NCI-H1417 treated with DMSO at 0.1 percent for 48 hours (cell line): ENCODE measurements at places on chromosomes 12 and 14.

DNA sequence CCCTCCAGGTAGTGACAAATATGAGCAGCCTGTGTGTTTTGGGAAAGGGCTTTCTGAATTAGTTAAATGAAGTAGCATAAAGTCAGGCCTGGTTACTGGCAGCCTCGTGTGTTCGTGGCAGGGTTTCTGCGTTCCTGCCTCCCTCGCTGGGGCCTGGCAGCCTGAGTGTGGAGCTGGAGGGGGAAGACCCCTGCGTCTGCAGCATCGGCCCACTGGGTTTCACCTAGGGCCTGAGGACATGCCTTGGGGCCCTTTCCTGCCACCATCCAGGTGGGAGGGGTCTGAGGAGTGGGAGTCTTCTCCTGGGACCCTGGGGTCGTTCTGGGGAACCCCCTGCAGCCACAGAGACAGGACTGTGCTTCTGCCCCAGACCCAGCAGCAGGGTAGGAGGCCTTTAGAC, 20.4 kb upstream of the AMN start:
- no peak for DNase-seq

DNA sequence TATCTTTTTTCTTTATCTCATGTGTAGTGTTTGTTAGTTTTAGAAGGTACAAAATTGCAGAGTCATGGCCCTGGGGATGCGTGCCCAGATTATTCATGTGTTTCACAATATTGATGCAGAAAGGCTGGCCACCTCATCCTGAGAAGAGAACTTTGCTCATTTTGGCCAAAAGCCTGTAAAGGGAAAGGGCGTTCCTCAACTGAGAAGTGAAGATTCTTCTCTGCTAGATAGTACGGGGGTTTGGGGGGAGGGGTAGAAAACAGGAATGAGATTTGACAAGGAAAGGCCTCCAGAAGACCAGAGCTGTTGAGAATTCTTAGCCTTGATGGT, 1.7 kb downstream of the MGST1 start:
- DNase-seq, result no peak

GRCh38 chr14:72120315-72120714, 188.1 kb downstream of the RGS6 start:
- DNase-seq, result no peak

DNA sequence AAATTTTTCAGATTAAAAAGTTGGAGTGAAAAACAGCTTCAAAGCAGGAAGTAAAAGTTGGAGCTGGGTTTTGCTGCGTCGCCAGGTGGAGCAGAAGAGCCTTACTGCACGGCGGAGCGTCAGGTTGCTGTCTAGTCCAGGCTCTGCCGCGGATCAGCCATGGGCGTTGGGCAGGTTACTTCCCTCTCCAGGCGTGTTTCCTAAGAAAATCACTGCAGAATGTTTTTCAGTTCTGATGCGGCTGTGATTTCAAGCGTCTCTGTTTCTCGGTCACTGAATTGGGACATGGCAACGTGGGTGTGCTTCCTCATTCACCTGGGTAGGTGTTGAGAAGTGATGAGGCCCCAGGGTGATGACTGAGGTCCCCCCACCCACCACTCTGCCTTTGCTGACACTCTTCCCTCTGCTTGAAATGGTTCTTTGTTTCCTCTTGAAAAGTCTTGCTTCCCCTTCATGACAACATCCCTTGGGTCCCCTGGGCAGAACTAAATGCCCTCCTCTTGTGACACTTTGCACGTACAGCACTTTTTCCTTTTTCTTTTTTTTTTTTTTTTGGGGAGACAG, 7.6 kb downstream of the EVL start:
- no peak for DNase-seq

- no peak for DNase-seq
These were observed 65.9 kb upstream of the NUDT4 start for GRCh38 chr12:93311827-93312226.

DNA sequence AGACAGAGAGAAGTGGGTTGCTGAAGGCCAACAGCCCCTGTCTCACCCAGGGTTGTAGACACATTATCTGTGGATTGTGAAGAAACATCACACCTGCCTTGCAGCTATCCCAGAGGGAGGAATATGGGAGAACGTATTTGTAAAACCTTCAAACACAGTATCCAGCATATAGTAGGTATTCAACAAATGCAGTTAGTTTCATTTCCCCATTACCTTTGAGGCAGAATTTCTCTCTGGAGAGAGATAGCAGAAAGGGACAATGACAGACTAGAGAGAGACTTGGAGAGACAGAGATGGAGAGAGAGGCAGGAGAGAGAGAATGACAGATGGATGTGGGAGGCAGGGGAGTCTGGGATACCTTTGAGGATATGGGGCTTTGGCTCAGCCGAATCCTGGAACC, 62.0 kb downstream of the WSCD2 start:
- DNase-seq, result no peak

DNA sequence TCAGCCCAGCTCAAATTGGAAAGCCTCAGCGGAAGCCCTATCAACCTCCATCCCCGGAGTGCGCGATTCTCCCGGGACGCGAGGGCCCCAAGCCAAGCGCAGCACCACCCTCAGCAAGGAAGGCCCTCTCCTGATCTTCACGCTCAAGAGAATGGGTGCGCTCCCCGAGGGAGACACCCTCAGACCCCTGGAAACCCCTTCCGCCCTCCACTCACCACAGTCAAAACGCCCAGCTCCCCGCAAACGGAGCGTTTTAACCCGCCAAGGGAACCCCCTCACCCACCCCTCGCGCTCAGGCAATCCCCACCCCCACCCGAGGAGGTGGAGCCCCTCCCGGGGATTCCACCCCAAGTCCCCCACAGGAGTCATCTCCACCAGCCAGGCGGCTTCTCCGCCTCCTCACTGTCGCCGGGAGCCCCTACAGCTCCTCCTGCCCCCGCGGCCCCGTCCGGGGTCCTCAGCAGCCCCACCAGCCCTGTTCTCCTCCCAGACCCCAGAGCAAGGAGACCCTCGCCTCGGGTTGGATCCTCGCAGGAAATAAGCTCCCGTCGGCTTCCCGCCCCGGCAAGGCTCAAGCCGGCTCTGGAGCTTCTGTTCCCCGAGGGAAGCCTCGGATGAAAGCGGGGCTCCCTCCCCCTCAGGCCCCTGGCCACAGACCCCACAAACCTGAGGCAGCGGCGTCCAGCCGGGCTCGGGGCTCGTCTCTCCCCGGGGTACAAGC, 507 bp downstream of the BAZ2A start:
- no peak for DNase-seq

- DNase-seq, result no peak
These were observed 80.0 kb downstream of the METTL25 start for GRCh38 chr12:82438356-82438755.

GRCh38 chr12:129162805-129163204, 309.5 kb downstream of the GLT1D1 start:
- DNase-seq, result no peak

DNA sequence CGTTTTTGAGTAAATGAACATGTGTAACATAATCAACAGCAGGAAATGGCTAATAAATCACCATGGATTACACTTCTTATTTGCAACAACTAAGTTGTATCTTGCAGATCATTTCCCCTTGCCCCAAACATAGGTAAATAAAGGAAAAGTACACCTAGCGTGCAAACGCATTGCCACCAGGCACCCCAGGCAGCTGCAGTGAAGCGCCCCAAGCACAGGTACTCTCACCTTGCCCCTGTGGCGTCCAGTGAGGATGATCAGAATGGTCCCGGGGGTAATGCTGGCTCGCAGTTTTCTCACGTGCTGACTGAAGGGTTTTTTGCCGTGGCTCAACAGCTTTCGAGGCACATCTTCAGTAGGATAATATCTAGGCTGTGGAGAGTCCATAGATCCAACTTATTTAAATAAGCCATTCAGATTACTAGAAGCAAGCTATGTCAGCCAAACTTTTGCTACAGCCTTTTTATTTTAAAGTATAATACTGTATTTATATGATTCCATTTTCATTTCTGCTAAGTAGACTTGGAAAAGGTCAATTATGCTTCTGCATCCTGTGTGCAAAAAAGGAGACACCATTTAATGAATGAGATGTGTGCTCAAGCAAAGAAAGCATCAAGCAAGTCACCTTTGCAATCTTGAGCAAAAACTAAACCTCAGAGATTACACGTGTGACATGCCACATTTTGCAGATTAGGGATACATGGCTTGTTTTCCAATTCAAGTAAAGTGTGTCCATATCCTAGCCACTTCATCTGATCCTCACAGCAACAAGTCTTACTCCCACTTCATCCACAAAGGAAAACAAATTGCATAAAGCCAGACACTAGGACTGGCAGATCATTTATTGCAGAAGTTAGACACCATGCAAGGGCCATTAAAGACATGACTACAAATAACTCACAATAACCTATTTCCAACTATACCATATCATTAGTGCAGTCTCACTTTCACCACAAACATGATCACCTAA, 2.6 kb downstream of the RPL6 start:
- DNase-seq, result no peak

GRCh38 chr12:109670731-109671130, 42.9 kb upstream of the FAM222A start:
- no peak for DNase-seq

DNA sequence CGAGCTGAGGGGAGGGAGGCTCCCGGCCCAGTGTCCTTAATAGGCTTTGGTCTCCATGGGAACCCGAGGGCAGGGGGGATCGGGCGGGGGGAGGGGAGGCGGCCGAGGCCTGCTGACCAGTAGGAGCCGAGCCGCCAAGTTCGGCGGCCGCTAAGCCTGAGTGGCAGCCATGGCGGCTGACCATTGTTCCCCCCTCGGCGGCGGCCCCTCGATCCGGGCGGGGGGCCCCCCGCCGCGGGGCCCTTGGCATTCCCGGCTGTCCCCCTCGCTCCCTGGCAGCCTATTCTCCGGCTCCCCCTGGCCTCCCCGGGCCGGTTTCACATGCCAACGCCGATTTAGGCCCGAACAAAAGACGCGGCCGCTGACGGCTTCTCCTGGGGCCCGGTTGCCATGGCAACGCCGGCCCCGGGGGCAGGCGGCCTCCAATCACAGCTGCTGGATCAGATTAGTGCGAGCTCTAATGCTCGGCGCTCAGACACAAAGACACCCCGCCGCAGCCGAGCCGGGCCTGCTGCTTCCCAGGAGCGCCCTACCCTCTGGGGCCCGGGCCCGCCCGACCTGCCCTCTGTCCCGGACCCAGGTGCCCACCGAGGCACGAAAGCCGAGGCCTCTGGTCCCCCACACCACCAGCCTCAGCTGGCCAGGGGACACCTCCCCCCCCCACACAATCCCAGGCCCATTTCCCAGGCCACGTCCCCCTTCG, 7.3 kb downstream of the MSI1 start:
- peak; percentile 79 for DNase-seq

- no peak for DNase-seq
These were observed 11.9 kb upstream of the CIPC start for GRCh38 chr14:77086017-77086727.

DNA sequence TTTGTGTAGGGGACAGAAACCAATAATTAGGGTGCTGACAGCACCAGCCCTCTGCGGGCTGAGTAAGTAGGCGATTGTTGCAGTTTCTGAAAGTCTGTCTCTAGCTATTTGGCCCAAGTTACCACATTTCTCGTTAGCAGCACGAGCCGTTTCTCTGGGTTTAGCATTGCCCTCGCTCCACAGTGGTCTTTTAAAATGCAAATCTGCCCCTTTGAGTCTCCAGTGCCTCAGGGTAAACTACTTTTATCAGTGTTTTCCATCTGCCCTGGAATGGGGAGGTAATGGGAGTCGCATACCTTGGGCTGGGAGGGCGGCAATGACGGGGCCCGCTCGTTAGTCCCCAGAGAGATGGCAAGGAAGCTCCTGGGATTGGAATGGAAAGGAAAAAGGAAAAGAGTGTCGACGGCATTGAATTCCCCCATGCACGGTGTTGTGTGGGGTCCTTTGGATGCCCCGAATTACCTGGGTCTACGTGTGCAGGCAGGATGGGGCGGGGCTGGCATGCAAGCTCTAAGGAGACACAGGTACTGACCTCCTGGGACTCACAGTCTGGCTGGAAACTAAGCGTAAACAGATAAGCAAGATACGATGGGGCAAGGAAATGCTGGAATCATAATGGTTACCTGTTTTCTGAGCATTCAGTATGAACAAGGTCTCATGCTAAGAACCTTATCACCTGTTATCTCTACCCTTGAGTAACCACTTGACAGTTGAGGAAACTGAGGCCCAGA, 131.8 kb upstream of the MAP1LC3B2 start:
- DNase-seq, result no peak

GRCh38 chr12:9687228-9687627, 17.7 kb downstream of the CLEC2D start:
- no peak for DNase-seq

DNA sequence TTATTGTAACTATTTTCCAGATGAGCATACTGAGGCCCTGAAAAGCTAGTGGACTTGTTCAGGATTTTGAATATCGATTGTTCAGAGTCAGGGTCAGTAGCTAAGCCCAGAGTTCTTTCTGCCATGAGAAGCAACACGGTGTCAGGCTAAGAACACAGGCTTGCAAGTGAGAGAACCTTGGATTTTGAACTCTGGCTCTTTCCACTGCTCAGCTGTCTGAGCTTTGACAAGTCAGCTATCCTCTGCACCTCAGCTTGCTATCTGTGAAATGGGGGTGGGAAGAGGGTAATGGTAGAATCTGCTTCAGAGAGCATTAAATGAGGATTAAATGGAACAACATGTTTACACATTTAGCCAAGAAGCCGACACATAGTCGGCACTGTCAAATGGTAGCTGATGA, 157.2 kb downstream of the SAMD4A start:
- no peak for DNase-seq

DNA sequence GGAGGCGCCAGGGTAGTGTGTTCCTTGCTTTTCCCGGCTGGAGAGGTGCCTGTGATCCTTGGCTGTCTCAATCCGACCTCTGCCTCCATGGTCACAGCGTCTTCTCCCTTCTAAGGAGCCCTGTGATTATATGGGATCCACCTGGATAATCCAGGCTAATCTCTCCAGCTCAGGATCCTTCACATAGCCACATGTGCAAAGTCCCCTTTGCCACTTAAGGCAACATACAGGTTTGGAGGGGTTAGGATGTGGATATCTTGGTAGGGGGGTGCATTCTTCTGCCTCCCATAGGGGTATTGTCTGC, 1.2 kb upstream of the HVCN1 start:
- DNase-seq, result no peak

DNA sequence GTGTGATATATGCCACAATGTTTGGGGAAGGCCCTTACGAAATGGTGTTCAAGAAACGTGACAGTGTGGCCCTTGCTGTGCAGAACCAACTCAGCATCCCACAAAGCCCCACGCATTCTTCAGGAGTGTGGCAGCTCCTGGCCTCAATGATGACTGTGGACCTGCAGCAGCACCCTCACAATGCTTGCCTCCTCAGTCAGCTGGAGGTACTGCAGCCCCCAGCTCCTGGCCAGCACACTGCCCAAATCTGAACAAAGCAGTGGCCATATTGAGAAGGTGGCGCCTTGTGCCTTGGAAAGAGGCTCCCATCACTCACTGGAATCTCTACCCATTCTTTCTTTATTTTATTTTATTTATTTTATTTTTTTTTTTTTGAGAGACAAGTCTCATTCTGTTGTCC, 10.4 kb downstream of the POLE2 start:
- DNase-seq, result no peak
